ENCODE measurements at places on chromosomes 11 and 22. TPM values are rescaled to one million over a fixed set of nuclear protein-coding genes. Genes with fewer than 3 reads are reported as not detected.

The PRR33 gene
- total RNA-seq: 2.4 TPM

The CASP5 gene
- not detected for total RNA-seq

The PHETA2 gene
- total RNA-seq: 3.4 TPM

DNA sequence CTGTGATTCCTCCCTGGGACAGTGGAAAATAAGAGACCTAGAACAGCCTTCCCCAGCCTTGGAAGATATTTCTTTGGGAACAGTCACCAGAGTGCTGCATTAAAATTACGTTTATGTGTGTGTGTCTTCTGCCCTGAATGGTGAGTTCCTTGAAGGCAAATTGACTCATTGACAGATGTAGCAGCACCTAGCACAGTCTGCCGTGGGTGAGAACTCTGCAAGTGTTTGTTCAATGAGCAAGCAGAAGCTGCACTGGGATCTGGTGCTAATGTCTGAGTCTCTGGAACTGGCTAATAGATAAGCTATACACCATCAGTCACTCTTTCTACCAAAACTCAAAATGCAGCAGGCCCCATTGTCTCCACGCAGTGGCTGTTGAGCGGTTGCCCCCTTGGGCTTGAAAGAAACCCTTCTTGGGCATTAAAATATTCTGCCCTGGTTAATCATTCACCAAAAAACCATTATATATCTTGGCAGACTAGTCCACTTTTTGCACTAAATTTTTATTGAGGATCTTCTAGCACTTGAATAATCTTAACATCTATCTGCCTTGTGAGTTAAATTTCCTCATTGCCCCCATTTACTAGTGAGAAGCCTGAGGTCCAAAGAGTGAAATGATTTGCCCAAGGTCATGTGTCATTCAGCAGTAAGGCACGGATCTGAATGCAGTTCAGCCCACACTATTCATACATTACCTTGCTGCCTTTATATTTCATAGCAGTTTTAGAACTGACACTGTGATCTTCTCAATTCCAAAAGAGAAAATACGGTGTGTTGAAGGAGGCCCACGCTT, 87.8 kb upstream of the GALNT18 start:
- DNase-seq: no peak

DNA sequence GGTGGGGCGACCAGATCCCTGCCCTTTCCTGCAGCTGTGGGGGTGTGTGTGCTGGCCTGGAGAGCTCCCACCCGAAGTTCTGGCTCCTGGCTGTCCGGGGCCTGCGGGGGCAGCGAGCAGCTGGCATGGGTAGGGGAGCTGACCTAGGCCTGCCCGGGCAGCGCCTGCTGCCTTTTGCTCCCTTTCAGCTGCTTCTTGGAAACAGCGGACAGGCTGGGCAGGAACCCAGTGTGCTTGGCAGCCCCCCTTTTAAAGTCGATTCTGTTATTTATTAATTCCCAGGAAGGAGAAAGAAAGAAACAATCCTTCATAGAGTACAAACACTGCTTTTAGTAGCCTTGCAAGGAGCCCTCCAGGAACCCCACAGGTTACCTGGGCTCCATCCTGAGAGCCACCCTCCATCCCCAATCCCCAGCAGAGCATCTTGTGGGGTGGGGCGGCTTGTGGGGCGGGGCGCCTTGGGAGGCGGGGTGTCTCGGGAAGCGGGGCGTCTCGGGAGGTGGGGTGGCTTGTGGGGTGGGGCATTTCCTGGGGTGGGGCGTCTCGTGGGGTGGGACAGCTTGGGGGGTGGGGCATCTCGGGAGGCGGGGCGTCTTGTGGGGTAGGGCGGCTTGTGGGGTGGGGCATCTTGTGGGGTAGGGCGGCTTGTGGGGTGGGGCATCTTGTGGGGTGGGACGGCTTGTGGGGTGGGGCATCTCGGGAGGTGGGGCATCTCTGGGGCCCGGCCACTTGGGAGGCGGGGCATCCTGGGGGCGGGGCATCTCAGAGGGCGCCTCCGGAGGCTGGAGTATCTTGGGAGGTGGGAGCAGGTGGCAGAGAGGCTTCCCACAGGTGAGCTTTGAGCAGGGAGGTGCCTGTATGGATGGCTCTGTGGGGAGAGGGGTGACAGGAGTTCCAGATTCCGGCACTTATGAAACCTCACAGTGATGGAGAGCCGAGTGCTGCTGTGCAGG, 7.0 kb downstream of the CD81 start:
- DNase-seq: no peak

Measured in left ventricle myocardium inferior (tissue), 1 donor.